ENCODE measurements at places on chromosomes 1 and 21.

DNA sequence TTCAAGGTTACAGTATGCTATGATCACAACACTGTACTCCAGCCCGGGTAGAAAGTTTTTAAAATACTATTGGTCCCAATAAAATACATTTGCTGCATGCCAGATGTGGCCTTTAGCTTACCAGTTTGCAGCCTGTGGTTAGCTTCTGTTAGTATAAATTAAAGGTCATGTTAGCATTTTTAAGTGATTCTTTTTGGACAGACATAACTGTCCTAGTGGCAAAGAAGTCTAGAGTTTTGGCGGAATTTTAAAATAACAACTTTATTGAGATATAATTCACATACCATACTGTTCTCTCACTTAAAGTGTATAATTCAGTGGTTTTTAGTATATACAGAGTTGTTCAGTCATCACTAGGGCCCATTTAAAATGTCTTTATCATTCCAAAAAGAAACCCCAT, 24.3 kb upstream of the TMEM39B start:
- no peak for DNase-seq

DNA sequence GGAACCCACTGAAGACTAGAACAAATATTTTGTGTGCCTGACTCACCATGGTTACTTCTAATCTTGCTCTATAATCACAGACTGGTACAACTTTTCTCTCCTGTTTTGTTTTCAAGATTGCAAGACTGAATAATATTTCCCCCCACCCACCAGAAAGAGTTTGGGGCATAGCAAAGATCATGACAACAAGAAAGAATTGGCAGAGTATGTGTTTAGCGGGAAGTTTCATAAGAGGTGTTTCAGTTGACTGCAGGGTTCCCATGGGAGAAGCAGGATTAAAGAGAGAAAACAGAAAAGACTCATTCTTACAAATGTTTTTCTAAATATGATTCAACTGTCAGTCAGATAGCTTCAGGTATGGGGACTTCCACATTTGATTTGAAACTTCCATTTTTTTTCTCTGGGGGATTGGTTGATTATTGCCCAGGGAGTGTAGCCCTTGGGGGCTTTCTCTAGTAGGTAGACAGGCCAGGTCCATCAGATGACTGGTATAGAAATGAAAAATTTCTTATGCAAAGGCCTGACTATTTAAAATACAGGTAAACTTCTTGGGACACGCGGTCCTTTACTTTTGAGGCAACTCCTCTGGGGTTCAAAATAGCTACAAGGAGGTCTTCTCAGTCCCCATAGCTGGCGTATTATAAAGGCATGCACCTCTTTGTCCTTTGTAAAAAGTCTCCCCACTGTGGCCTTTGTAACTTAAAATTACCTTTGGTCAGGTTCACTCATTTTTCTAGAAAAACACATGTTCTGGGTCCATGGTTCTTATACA, 13.9 kb downstream of the OR14I1 start:
- peak; percentile 38 for DNase-seq

GRCh38 chr1:242770366-242770765, 245.9 kb upstream of the PLD5 start:
- no peak for DNase-seq

- DNase-seq = no peak
These were observed 54.2 kb downstream of the PTPRU start for GRCh38 chr1:29290414-29290985.

GRCh38 chr1:24905355-24905978, 24.6 kb downstream of the RUNX3 start:
- no peak for DNase-seq

DNA sequence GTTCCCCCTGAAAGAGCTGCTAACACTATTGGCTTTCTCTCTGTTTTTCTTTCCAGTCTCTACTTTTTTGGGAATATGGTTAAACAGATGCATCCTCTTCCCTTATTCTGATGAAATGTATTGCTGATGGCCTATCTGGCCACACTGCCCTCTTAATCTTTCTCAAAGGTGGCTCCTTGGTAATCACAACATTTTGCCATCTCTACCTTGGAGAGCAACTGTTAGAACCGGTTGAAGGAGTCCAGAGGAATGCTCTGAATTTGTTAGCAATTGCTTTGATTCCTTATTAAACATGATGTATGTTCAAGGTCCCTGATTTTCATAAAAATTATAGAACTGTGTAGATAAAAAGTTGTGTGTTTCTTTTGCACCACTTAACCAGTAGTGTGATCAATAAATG, 50.1 kb upstream of the ARID1A start:
- DNase-seq = no peak

DNA sequence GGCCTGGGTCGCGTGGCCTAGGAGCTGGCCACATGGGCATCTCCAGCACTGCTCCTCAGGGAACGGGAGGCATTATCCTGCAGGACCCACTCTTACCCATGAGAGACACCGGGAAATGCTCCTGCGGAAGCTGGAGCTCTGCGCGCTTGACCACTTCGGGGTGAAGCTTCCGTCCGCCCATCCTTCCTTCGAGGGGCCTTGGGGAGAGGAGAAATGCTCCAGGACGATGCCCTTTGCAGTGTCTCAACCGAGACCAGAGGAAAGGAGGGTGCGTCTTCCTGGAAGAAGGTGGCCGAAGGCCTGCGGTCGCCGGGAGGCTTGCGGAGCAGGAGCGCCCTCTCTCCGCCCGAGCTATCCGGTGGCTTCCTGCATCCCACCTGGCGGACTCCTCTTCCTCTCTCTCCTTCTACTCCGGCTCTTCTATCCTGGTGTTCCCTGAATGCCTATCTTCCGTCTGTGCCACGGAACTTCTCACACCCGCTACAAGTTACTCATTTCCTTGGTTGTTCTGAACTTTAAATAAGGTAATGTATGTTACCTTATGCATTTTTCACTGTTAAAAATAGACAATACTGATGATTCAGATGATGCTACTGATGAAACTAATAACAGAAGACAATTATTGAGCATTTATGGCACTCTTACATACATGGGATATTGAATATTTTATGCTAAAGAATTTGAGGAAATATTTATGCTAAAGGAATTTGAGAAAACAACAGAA, 91.4 kb downstream of the PRKAB2 start:
- DNase-seq = no peak

DNA sequence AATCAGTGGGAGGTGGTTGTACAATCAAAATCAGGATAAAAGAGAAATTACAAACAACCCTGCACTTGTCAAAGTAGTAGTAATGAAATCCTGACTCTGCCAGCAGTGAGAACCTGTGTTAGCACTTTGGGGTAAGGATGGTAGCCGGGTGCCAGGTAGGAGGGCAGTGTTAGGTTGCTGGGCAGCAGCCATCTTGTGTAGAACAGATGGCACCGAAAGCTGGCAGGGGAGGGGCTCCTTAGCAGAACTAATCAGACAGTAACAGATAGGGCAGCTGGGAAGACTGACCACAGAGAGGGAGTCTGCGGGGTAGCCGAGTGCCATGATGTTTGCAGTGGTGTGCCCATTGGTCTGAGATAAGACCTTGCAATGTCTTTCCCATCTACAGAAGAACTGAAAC, 137.3 kb downstream of the SDCCAG8 start:
- no peak for DNase-seq

GRCh38 chr1:33111965-33112364, 31.0 kb downstream of the AZIN2 start:
- DNase-seq = no peak

DNA sequence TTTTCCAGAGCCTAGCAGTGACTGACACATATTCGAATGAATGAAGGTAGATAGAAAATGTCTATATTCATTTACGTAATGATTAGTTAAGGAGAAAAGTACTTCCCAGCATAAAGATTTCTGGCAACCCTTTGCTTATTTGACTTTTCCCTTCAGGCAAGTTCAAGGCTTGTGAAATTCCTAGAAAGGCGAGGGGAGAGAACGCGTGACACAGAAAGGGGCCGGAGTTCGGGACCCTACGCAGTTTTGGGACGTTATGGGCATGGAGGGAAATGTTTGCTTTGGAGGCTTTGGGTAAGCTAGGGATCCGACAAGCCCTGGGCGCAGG, 472 bp upstream of the USP25 start:
- DNase-seq = no peak

DNA sequence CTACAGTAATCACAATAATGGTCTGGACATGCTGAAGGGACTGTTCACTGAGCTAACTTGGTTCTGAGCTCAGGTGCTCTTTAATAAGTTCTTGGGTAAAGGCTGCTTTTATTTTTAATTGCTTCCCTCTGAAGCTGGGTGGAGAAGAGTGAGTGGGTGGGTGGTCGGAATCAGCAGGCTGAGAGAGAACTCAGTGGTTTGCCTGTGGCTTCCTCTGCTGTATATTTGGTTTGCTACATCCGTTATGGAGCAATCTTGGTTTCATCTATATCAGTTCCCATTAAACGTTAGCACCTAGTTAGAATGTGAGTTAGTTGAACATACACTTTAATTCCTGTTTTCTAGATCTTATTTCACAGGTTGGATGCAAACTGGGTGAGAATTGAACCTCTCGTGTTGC, 23.3 kb downstream of the CNIH4 start:
- peak; percentile 29 for DNase-seq

- DNase-seq = no peak
These were observed 56.7 kb downstream of the SLX9 start for GRCh38 chr21:44996501-44996921.

- peak; percentile 7 for DNase-seq
These were observed 62.3 kb downstream of the ST6GALNAC3 start for GRCh38 chr1:76136894-76137293.

GRCh38 chr21:40436261-40436660, 410.7 kb downstream of the DSCAM start:
- no peak for DNase-seq

GRCh38 chr1:22872981-22873664, 99.5 kb downstream of the LACTBL1 start:
- no peak for DNase-seq

- DNase-seq = no peak
These were observed 1.1 kb downstream of the NMNAT2 start for GRCh38 chr1:183416850-183417771.

GRCh38 chr1:218660678-218661053, 315.5 kb downstream of the TGFB2 start:
- DNase-seq = no peak

- DNase-seq = no peak
These were observed 163.6 kb upstream of the C1orf21 start for GRCh38 chr1:184223216-184223615.

- no peak for DNase-seq
These were observed 32.9 kb downstream of the GPA33 start for GRCh38 chr1:167057241-167057688.

DNA sequence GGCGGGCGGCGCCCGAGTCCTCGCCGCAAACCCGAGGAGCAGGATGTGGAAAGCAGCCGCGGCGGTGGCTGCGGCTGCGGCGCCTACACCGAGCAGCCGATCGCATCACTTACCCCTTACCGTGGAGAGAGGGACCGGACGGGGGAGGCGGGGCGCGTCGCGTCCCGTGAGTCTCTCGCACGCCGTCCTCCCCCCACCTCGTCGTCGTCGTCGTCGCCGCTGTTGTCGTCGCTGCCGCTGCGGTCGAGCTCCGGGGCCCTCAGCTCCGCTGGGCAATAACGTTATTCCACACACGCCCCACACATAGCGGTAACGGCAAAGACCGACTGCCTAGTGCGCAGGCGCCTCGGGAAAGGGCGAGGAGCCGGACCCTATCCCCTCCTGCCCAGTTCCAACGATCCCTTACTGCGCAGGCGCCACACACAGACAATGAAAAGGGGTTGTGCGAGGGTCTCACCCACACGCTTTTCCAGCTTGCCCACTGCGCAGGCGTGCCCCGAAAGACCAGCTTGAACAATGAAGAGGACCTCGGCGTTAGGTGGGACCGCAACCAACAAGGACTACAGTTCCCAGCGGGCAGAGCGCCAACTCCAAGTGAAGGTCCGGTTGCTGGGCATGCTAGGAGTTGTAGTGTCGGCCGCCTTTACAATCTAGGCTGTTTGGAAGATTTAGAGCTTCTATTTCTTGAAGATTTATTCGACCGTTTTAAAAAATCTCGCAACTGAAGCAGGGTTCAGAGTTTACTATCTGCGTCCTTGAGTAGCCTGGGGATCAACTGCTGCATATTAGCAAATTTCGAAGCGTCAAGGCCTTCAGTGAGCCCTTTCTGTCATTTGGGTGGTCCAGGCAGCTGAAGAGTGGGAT, at the start of gene CEP170:
CEP170 (minus strand) TSS at position 355 of the 864 bp plus-strand sequence. CDS start 30,001 bp downstream, outside the sequence.
- peak; percentile 94 for DNase-seq

- DNase-seq = no peak
These were observed 84.5 kb upstream of the GCLM start for GRCh38 chr1:93993731-93994130.

DNA sequence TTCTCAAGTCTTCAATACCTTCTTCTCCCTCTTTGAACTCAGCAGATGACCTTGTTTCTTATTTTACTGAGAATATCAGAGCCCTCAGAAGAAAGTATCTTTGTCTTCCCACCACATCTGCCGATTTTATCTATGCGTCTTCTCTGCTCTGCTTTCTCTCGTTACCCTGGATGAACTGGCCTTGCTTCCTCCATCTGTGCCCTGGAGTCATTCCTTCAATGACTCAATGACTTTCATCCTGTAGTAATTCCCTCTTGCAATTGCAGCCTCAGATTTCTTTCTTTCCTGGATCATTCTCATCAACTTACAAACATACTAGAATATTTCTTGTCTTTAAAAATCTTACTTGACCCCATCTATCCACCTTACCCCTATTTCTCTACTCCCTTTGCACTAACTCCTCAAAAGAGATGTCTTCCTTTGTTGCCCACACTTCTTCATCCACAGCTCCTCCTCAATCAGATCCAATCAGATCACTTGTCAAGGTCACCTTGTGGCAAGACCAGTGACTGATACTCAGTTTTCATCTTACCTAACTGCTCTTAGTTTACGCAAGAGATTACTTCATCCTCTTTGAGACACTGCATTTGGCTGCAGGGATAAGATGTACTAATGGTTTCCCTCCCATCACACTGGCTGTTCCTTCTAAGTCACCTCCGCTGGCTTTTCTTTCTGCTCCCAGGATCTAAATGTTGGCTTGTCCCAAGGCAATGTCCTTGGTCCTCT, 8.2 kb upstream of the TGFBR3 start:
- DNase-seq = no peak

DNA sequence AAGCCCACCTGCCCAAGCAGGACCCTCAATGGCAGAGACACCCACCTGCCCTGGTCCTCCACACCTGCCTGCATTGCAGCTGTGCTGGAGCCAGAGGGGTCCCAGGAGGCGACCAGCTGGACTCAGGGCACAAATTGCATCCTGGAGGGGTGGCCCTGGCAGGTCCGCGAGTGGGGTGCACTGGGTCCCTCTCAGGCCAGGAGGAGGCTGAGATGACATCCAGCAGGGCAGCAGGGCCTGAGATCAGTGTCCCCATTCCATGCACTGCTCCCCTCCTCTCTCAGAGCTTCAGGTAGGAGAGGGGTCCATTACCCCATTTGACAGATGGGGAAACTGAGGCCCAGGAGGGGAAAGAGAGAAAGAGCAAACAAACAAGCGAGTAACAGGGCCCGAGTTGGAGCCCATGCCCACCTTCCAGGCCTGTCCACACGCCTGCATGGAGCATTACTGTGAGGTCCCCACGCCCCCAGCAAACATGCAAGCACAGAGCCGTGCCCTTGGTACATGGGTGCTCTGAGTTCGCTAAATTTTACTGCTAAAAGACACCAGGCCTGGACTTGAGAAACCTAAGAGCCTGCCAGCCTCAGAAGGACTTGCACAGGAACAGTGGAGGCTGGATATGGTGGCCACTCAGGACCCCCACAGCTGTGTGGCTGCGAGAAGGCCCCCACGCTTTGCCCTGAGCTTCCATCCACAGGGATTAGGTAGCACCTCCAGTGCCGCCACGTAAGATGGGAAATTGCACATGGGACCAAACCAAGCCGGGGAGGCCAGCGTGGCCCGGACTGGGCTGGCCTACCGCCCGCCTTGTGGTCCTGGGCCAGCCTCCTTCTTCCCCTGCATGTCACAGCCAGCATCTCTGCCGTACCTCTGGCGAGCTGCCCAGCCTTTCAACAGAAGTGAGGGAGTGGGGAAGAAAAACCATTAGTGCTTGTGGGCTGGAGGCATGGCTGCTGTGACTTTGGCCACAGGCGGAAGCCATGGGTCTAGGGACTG, 7.4 kb downstream of the WNT3A start:
- no peak for DNase-seq

Data from GM06990 (cell line).